H54 (cell line): ENCODE measurements at places on chromosomes 6 and 20.
A peak's percentile ranks its signal among the peaks of the same experiment; 100 is the strongest.

DNA sequence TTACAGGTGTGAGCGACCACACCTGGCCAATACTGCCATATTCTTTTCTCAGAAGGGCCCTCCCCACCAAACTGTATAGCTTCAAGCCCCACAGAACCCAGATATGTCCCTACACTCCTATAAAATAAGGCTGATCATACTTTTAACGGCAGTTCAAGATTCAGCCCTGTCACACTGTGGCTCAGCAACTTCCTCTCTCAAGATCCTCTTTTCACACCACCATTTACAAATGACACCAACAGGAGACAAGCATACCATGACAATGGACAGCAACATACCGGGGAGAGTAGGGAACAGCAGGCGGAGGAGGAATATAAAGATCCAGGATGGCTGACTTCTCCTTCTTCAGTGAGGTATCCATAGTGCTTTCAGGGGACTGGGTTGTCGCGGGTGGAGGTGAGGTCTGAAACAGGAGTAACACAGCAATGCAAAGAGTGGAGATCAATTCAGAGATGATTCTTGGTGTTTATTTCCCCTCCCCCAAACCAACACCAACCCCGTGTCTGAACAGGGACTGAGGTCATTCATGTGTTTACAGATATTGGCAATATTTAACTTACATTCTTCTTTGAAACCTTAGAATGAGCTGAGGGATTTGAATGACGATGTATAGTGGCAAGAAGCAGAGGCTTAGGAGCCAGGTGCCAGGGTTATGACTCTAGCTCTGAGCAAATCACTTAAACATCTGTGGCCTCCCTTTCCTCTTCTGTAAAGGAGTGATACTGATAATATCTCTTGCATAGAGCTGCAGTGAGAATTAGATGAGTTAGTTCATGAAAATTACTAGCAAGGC is 57.6 kb upstream of the IPCEF1 start:
- DNase-seq, result no peak

- DNase-seq, result no peak
These were observed 88.5 kb upstream of the FAM8A1 start for GRCh38 chr6:17511580-17511979.

- no peak for DNase-seq
These were observed 43.0 kb upstream of the CD2AP start for GRCh38 chr6:47434372-47435253.

- no peak for DNase-seq
These were observed 59.8 kb upstream of the GCLC start for GRCh38 chr6:53604623-53605190.

GRCh38 chr6:159169193-159169555 is at the start of gene FNDC1:
TSS of gene FNDC1 (plus strand) at chr6:159169400. CDS start at chr6:159169597, 197 bp downstream.
- DNase-seq, result no peak

DNA sequence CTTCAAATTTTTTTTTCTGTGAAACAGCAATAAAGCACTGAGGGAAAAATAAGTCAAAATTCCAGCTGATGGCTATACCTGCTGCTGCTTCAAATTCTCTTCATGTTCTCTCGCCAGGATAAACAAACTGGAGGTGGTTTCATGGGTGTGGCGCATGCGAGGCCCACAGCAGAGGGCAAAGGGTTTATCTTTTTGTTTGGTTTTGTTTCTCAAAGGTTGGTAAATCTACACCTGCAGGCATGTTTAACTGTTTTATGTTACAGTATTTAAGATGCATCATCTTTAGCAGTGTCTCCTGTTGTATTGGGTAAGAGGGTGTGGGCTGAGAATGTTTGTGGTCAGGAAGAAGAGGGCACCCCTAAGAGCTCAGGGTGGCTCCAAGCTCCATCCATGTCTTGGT is 342.2 kb downstream of the CDH26 start:
- DNase-seq, result no peak

- no peak for DNase-seq
These were observed 53.2 kb upstream of the BMP2 start for GRCh38 chr20:6714279-6714711.

- DNase-seq, result no peak
These were observed 77.8 kb downstream of the DLL1 start for GRCh38 chr6:170212956-170213636.

DNA sequence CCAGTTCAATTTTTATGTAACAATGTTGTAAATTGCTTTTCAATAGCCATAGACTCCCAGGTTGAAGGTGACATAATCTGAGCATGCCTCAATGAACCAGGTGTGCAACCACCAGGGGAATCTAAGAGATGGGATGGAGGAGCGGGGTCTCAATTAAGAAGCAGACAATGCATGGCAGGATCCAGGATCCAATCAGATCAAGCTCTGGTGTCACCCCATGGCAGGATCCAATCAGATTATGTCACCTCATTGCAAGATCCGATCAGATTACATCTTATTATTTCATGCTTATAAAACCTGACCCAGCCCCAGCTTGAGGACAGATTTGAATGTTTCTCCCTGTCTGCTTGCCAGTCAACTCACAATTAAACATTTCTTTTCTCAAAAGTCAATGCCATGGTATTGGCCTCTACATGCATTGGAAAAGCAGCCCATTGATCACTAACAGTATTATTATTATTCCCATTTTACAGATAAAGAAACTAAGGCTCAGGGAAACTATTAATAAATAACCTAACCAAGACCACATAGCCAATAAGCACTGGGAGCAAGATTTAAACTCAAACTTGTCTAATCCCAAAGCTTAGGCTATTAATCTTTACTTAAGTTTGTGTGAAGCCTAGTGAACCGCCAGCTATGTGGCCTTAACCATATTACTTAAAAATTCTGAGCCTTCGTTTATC is 14.3 kb upstream of the SIRT5 start:
- no peak for DNase-seq

- DNase-seq, result no peak
These were observed 149.5 kb upstream of the SLC22A16 start for GRCh38 chr6:110625883-110626282.

- DNase-seq, result no peak
These were observed 9.7 kb downstream of the TFAP2D start for GRCh38 chr6:50722829-50723554.

- peak; percentile 15 for DNase-seq
These were observed 28.8 kb downstream of the PDE7B start for GRCh38 chr6:135880066-135880972.

DNA sequence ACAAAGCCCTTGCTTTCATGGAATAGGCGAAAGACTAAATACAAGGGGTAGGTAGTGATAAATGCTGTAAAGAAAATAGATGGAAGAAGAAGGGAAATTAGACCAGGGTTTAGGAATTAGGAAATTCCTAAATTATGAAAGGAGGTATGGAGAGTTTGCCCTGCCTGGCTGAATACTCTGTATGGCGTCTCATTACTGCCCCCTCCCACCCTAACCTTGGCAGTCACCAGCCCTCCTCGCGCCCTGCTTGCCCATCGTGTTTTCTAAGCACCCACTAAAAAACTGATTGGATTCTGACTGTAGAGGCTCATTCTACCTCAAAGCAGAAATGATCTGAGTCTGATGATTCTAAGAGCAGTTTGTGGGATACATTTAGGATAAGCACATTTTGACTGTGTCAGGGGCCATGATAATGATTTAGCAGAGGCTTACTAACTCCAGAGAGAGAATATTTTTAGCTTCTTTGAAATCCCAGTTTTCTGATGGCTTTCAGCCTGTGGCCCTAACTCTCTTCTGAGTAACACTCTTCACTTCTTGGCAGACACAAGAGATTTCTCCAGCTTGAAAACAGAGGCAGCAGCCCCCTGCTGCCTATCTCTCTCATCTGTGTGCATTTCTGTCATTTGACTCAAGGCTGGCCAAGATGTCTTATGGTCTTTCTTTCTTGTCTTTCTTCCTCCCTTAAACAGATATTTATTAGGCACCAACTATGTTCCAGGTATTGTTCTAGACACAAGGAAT is 1.4 kb upstream of the CHD6 start:
- DNase-seq, result no peak

- no peak for DNase-seq
These were observed 32.2 kb downstream of the KIF25 start for GRCh38 chr6:168029459-168030217.

GRCh38 chr20:51140671-51141070 is 117.8 kb upstream of the KCNG1 start:
- DNase-seq, result no peak

DNA sequence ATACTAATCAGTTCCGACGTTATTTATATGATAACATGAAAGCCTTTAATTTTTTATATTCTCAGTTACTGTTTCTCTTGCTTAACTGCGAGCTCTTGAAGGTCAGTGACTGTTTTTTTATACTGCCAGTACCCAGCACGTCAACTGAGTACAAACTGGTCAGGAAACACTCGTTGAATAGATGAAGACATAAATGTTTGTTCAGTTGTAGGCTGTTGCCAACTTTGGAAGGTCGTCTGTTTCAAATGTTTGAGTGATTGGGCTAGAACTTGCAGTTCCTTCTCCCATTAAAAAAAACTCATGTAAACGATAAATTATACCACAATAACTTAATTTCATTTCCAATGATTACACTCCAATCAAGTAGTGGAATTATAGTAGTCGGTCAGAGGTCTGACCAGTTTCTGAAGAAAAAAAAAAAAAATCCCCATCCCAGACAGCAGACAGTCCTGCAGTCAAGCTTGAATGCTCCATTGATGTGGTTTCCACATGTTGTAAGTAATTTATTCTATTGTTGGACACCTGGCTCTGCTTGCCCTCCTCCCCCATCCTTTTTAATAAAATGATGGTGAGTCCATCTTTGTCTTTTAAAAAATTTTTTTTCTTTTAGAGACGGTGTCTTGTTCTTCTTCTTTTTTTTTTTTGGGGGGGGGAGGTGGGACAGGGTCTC is 81.1 kb downstream of the SASH1 start:
- DNase-seq, result no peak

GRCh38 chr6:3612341-3613041 is 139.0 kb downstream of the PXDC1 start:
- peak; percentile 62 for DNase-seq

DNA sequence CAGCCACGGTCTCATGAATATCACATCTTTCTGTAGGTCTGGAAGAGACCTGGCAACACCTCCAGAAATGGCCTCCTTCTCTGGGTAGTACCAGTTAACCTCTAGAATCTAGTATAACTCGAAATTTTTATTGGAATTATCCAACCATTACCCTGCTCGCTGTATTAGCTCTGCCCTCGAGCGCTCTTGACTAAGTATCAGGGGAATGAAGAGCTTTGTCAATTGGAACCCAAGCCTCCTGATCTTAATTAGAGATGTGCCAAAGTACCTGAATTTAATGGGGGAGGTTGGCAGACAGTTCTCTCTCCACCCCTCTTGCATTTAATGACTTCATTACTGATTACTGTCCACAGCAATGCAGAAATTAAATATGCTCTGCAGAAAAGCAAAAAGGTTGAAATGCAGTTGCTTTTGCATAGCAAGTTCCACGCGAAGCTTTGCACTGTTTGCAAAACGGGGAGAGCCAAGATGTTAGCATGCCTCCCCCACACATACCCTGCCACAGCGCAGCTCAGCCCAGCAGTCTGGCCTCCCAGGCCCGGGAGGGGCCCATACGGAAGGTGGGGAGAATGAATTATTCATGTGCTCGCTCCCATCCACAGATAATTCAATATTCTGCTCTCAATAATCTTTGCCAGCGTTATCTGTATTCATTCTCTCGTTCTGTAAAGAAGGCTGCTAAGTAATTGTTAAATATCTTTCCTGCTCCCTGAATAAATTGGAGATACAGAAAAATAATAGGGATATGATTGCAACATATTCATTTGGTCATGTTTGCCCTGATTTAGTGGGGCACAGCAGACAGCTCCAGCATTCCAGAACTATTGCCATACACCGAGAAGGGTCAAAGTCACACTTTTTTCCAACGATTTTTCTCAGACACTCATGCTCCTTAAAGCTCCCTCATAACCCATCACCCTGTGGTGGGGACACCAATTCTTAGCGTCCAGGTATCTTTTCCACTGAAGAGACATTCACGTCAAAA is 305.8 kb downstream of the CDH26 start:
- no peak for DNase-seq

- no peak for DNase-seq
These were observed 37.4 kb downstream of the VEGFA start for GRCh38 chr6:43807228-43808061.

GRCh38 chr20:10369723-10370090 is 64.3 kb downstream of the MKKS start:
- DNase-seq, result no peak

DNA sequence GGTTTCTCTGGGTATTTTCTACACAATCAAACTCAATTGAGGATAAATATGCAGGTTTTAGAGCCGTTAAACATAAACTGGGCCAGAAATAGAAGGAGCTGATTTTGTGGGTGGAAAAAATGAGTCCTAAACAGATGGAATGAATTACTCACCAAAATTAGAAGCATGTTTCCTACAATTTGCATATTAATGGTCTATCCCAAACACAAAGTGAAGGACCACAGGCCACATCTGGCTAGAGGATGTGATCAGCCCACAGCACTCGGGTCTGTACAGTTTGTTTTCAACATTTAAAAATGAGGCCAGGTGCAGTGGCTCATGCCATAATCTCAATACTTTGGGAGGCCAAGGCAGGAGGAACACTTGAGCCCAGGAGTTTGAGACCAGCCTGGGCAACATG is 296.3 kb downstream of the PREX1 start:
- DNase-seq, result no peak

DNA sequence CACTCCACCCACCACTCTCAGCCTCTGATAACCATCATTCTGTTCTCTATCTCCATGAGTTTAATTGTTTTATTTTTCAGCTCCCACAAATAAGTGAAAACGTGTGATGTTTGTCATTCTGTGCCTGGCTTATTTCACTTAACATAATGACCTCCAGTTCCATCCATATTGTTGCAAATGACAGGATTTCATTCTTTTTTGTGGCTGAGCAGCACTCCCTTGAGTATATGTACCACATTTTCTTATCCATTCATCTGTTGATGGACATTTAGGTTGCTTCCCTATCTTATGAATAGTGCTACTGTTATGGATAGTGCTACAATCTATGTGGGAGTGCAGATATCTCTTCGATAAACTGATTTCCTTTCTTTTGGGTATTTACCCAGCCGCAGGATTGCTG is 103.3 kb upstream of the PDE7B start:
- DNase-seq, result no peak

DNA sequence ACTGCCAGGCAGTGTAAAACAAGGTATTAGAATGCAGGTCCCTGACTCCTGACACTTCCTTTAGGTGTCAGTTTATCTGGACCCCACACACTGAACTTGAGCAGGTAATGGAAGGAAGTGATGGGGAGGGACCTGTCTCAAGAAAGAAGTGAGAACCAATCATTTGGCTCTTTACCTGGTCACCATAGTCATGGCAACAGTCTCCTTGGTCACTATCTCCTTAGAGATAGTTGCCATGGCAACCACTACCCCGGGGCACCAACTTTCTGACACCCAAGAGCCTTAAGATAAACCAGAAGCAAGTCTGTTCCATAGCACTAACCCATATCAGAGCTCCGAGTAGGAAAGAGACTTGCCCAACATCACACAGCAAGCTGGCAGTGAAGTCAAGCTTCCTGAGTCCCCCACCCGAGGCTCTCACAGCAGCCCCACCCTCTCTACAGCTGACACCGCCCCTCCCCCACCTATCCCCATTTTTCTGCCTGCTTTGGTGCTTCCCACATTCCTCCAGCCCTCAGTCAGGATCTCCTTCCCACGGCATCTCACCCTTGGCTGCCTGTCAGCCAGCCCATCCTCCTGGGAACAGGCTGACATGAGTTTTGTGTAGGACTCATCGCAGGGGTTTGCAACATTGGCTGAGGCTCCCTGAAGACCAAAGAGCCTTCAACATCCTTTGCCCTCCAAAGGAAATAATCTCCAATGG is 16.3 kb upstream of the HM13 start:
- no peak for DNase-seq
